ENCODE measurements at places on chromosomes 13 and 19.

- DNase-seq = no peak
Observed at GRCh38 chr19:42125536-42125935, 6.7 kb downstream of the POU2F2 start.

GRCh38 chr19:43957891-43958290 lies 6.9 kb downstream of the ZNF221 start:
- no peak for DNase-seq

GRCh38 chr13:70189981-70190380 lies 81.7 kb upstream of the KLHL1 start:
- DNase-seq = no peak

- no peak for DNase-seq
Observed at GRCh38 chr13:111031531-111031961, 83.6 kb upstream of the ARHGEF7 start.

DNA sequence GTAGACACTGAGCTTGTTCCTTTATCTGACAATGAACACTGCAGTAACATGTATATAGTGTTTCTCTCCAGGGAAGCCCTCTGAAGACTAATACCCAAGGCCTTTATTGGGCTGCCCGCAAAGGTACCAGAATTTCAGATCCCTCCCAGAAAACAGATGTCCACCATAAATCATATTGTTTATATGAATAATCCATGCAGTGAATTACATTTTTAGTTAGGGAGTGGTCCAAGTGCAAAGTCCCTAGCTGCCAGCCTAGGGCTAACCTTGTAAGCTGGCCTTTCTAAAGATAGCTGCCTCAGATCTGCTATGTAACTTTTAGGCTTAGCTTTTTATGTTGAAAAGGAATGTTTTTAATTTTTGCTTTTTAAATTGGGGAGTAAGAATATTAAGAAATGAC lies 44.7 kb downstream of the TDRD3 start:
- no peak for DNase-seq

DNA sequence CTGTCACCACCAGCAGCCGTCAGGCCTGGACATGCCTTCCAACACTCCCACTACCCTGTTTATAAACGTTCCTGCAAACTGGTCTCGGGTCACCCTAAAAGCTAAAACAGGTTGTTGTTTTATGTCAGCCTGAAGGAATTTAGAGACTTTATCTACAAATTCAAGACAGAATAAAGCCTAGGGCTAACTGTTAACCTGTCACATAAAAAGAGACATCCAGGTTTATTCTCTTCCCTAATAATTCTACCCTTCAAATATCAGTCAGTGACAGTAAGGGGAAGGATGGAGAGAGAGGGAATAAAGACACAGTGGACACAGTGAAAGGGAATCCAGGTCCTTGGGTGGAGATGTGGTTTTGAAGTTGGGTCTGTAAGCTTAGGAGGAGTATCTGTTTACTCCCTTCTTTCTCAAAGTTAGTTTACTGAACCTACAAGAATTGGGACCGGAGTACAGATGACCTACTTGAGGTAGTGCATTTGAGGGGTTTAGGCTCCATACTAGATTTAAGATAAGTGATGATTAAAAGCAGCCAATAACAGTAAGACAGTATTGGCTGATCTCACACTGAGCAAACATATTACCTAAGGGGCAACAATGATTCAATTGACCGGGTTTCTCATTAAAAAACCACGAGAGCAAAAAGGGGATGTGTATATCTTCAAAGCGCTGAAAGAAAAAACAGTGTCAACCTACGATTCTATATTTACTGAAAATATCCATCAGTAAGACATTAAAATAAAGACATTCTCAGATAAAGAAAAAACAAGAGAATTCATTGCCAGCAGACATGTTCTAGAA lies 142.7 kb downstream of the USP12 start:
- no peak for DNase-seq

GRCh38 chr19:8684001-8684902 lies 14.3 kb downstream of the ACTL9 start:
- DNase-seq = no peak

DNA sequence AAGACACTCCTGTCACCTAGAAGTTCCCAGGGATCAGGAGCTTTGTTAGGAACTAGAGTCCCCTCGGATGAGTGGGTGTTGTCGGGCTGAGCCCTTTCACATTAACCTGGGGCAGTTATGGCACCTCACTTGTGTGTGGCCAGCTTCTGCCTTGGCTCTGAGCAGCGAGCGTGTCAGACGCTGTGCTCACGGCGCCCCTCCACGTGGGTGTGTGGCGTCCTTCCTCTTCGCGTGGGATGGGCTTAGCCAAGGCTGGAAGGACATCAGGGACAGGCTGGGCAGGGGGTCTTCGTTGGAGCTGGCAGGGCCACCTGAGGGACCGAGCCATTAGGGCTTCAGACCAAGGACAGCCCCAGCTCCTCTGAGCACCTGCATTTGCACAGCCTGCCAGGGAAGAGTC lies 23.4 kb downstream of the DOT1L start:
- DNase-seq = no peak

- DNase-seq = no peak
Observed at GRCh38 chr19:38101723-38102122, 122.3 kb downstream of the DPF1 start.

GRCh38 chr19:43380008-43380407 lies 26.5 kb downstream of the CD177 start:
- DNase-seq = no peak

DNA sequence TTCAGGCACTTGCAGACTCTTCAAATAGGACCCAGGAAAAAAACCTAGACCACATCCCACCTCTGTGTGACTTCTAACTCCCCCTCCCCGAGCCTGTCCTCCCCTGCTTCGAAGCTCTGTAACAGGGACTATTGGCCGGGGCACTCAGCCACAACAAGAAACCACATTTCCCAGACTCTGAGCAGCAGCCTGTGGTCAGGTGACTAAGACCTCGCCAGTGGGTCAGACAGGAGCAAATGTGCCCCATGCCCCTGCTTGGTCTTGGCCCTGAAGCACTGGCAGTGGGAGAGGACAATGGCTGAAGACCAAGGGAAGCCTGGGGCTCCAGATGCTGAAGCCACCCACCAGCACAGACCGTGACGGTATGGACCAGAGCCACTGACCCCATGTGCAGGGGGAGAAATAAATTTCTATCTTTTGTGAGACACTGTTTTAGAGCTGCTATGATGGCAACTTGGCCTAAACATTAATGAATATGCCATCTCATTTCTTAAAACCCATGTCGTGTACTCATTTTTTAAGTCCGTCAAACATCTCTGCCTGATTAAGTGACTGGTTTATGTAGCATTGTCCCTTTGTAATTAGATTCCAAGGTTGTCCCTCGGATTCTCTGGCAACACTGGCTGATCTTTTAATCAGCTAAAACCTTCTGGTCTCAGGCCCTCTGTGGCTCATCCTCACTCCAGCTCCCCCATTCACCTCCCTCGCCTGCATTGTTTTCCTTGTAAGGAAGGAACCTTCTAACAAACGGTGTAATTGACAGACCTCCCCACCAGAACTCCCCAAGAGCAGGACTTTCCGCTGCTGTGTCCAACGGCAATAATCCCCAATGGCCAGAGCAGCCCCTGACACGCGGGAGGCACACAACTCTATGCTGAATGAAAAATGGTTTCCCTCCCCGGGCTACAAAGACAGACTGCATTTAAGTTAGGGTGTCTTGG lies 98.4 kb downstream of the STK24 start:
- no peak for DNase-seq

- no peak for DNase-seq
Observed at GRCh38 chr13:111288276-111288675, 32.2 kb upstream of the TEX29 start.

DNA sequence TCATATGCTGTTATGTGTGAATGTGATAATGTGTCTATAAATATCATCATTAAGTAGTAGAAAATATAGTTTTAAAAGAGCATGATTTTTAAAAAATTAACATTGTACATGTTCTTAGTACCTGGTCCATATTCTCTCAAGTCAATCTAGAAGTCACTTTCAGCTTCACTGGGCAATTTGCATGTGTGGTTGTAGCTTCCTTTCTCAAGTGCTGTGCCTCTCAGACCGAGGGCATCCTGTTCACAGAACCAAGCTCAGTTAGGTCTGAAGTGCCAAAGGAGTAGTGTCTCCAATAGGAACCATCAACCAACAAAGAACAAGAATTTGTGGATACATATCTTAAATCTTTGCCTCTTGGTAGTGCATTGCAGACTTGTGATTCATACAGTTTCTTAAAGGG lies 541.8 kb upstream of the SLC10A2 start:
- no peak for DNase-seq

DNA sequence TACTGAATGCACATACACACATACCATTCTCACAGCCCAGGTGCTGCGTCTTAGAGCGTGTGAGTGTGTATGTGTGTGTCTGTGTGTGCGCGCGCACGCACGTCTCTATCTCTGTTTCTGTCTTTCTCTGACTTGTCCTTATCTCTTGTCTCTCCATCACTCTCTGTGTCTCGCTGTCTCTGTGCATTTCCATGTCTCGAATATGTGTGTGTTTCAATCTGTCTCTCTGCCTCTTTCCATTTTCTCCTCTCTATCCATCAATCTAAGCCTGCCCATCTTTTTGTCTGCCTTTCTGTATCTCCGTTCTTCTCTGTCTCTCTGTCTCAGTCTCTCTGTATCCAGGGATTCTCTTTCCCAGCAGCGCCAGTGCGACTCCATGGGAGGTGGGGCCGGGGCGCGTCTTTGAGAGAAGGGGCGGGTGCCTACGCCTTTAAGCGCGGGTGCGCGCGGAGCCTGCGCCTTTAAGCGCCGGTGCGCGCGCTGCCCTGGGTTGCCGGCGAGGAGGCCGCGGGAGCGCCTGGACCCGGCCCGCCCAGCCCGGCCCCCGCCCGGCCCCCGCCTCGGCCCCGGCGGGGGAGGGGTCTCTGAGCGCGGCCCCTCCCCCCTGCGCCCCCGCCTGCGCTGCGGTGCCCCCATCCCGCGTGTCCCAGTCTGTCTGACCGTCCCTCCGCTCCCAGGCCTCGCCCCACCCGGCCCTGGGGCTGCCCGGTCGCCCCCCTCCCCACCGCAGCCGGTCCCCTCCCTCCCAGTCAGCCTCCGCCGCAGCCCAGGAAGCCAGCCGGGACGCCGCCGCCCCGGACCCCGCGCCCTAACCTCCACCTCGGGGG lies at the start of gene LRFN3:
LRFN3 (plus strand) TSS at position 464 of the 827 bp plus-strand sequence. CDS start 3,052 bp downstream, outside the sequence.
- DNase-seq = no peak

Data from CD4-positive, alpha-beta T cell treated with Interleukin-4 for 1 hour (primary cell).